ENCODE measurements at places on chromosomes 3 and 15. TPM values are rescaled to one million over a fixed set of nuclear protein-coding genes. Genes with fewer than 3 reads are reported as not detected.

DNA sequence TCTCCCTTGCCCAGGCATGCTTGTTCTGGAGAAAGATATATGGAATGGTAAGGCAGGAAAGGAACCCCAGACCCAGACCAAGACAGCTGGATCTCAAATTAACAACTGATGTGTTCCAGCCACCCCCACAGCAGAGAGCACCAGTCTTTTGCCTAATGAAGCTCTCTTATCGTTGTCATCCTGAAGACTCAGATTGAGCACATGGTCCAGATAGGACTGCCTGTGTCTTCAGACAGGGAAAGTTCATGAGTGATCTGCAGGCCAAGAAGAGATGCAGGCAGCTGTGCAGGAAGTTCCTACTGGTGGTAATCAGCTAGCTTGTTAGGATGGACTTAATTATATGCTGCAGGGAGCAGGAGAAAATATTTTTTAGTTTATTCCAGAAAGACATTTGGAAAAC lies 53.3 kb downstream of the PPP2R3A start:
- DNase-seq: no peak

DNA sequence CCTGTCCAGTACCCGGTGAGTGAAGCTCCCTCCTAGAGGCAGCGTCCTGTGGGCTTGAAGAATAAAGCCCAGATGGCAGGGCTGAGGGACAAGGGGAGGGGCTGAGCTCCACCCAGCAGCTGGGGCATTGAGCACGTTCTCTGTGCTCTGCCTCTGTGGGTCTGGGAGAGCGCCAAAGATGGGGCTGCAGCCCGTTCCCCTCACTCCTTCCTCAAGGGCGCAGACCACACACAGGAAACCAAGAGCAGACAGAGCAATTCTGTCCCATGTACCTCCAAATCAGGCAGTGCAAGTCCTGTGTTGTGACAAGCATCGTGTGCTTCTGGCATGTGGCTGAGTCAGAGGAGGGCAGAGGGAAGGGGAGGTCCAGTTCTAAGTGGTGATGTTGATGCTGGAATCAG lies 15.7 kb upstream of the KIF23 start:
- no peak for DNase-seq

DNA sequence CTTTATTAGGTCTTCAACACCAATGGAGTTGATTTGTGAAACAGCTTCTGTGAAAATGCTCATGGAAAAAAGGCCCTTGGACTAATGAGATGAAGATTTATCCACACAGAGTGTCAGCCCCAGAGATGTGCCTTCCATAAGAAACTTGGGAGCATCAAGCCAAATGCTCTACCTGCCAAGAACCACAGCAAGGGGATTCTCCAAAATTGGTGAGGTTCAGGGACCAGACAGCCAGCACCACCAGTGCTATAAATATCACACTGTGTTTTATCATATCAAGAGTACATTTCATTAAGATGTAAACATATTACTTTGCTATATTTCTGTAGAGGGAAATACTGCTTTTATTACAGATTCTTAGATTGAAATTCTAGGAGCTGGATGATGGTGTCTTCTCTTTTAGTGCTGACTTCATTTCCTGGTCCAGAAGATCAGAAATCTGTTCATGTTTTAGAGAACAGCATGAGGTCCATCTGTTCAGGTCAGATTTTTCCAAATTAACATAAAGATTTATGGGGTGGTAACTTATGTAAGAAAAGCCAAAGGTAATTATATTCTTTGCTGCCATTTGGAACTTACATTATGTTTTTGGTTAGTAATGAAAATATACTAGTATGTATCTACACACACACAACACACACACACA lies 17.7 kb downstream of the SLC35G2 start:
- no peak for DNase-seq

Gene GP9
- total RNA-seq: not detected

- no peak for DNase-seq
Measured at GRCh38 chr3:46504789-46505188, 7.0 kb downstream of the RTP3 start.

DNA sequence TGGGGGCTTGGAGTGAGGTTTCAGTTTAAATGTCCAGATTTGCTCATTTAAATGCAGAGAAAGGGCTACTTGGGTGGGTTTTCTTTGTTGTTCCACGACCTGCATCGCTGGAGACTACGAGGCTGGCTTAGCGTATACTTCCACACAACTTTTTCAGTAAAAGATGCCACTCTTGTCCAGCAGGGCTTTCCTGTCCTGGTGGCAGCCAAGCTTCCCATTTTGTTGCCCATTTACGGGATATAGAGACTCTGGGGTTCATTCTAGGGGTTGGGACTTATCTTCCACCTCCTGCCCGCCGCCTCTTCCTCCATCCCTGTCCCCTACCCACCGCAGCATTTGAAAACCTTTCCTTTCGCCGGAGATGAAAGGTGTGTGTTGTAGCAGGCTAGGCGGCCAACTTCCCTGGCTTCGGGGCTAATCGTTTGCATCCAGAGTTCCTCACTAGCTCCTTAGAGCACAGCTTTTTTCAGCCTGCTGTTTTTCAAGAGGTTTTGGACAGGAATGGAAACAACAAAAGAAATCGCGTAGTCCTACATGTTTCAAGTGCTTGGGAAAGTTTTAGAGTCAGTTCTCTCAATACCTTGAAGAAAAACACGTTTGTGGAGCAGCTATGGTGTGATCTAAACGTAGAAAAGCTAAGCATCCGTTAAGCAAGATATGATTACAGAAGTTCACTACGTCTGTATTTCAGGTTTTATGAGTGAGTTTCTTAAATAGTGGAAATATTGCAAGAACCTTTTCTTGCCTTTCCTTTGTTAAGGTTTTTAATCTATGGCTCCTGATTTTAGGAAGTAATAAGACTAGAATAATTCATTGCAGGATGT lies 843 bp downstream of the CHRNA5 start:
- DNase-seq: peak; percentile 59

Gene LRRN1
- 157 TPM for total RNA-seq

GRCh38 chr3:194797555-194798250 lies 112.0 kb downstream of the FAM43A start:
- no peak for DNase-seq

GRCh38 chr3:37700466-37701248 lies 161.0 kb upstream of the CTDSPL start:
- no peak for DNase-seq

GRCh38 chr3:51940648-51941462 lies 849 bp downstream of the RRP9 start:
- no peak for DNase-seq

GRCh38 chr3:39750712-39751111 lies 58.7 kb upstream of the MYRIP start:
- DNase-seq: peak; percentile 1

Gene RPL4
- 4,842 TPM for total RNA-seq

DNA sequence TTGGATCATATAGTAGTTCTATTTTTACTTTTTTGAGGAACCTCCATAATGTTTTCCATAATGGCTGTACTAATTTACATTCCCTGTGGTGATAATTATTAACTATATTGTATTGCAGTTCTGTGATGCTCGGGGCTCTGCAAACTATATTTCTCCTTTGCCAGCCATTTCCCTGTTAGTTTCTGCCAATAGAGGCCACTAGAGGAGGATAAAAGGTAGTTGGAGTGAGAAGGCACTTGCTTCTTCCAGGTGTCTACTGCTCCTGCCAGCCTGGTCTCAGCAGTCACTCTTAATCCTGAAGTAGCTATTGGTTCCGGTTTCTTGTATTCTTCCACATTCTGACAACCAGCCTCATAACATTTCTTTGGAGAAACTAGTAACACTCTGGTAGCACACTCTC lies 233.9 kb upstream of the GBE1 start:
- DNase-seq: peak; percentile 20

- DNase-seq: no peak
Measured at GRCh38 chr3:139310474-139310933, 33.3 kb upstream of the MRPS22 start.

GRCh38 chr15:95840004-95840403 lies 490.5 kb upstream of the NR2F2 start:
- DNase-seq: no peak

Gene ETV5
- 48.4 TPM for total RNA-seq

DNA sequence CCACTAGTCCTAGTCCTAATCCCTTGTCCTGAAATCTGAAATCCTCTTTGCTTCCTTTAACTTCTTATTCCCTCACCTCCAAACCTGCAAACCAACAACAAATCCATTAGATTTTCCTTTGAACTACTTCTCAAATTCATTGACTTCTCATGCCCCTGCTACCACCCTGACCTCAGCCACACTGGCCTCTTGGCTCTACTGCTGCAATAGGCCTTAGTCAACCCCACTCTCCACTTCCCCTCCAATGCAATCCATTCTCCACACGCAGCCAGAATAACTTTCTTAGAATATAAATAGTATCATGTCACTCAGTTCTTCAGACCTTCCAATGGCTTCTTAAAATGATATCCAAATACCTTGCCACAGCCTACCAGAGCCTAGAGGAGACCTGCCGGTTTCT lies 131.1 kb upstream of the GADL1 start:
- no peak for DNase-seq

DNA sequence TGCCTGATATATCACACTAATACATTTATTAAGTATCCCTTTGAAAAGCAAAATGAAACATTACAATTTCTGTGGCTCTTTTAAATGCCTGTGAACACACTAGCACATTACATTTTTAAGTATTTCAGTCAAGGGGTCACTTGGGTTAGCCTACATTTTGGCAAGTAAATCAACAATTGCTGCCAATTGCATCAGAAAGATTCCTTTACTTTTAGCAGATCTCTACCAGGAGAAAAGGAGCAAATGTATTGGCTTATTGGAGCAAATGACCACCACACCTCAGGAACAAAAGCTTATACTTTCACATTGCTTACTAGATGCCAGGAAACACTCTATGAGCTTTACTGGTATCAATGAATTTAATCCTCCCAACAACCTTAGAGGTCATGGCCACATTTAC lies 947.1 kb downstream of the FHIT start:
- no peak for DNase-seq

Gene NECTIN3
- 48.2 TPM for total RNA-seq

DNA sequence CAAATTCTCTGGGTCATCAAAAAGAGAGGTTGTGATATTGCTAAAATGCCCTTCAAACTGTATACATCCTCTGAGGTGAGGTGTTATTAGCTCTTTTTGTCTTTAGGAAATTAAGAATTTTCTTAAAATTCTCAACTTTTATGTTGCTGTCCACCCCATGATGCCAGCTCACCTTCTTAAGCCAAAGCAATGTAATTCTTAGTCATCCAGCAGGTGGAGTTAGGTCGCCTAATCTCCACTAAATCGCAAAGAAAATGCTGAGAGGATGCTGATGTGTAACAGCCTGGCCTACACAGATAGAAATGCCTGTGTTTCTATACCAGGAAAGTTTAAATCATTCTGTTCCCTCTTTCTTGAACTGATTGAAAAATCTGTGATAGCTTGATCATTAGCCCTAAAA lies 770.2 kb upstream of the ALCAM start:
- DNase-seq: peak; percentile 81
